ENCODE measurements at places on chromosomes 16 and 17. TPM values are rescaled to one million over a fixed set of nuclear protein-coding genes. Genes with fewer than 3 reads are reported as not detected.

The WNT9B gene
- total RNA-seq, result not detected

The RPL19 gene
- 4,277 TPM for total RNA-seq

The GALR2 gene
- 0.13 TPM for total RNA-seq

The CTRB2 gene
- not detected for total RNA-seq

The DHX38 gene
- 33.2 TPM for total RNA-seq

The MRPL45 gene
- 80.0 TPM for total RNA-seq

The MAF gene
- total RNA-seq, result 10.0 TPM

The EVI2B gene
- not detected for total RNA-seq

The CD19 gene
- not detected for total RNA-seq

The CACNA1G gene
- not detected for total RNA-seq

The GGT6 gene
- not detected for total RNA-seq

The TEFM gene
- 18.6 TPM for total RNA-seq

The CD79B gene
- 2.2 TPM for total RNA-seq

The RNF157 gene
- 33.9 TPM for total RNA-seq

The ZC3H18 gene
- total RNA-seq, result 5.9 TPM

The SPATA22 gene
- not detected for total RNA-seq

The C17orf67 gene
- total RNA-seq, result 1.1 TPM

The C16orf54 gene
- total RNA-seq, result not detected

The CDC6 gene
- total RNA-seq, result 54.7 TPM

The CCT6B gene
- total RNA-seq, result 0.96 TPM

The GAST gene
- total RNA-seq, result not detected

The NKD1 gene
- total RNA-seq, result 0.74 TPM

The CES4A gene
- total RNA-seq, result not detected

The ZP2 gene
- total RNA-seq, result not detected
